ENCODE measurements at places on chromosomes 1 and 21.
A peak's percentile ranks its signal among the peaks of the same experiment; 100 is the strongest.

DNA sequence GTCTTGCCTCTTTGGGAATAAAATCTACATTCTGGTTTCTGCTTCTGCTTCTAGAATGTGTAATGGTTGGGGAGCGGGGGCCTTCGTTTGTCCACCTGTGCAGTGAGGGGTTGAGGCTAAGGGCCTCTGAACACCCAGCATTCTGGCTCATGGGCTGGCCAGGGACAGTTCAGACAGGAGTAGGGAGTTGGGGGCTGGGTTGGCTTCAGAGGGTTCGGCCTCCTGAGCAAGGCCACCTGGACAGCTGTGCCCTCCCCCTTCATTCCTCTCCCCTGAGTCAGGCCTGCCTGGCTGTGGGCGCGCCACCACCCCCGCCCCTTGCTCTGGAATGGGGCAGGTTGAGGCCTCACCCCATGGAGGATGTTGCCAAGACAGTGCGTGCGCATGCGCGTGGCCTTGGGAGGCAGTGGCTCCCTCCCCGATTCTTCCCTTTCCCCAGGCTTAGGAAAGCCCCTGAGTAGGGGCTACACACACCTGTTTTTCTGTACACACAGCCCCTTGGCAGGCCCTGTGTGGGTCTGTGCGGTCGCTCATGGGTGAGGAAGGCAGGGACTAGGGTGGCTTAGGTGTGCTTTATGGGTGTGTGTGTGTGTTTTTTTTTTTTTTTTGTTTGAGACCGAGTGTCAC lies 57.0 kb downstream of the YARS1 start:
- peak; percentile 76 for DNase-seq

- DNase-seq, result no peak
Measured at GRCh38 chr1:67299296-67299695, 8.4 kb upstream of the IL12RB2 start.

DNA sequence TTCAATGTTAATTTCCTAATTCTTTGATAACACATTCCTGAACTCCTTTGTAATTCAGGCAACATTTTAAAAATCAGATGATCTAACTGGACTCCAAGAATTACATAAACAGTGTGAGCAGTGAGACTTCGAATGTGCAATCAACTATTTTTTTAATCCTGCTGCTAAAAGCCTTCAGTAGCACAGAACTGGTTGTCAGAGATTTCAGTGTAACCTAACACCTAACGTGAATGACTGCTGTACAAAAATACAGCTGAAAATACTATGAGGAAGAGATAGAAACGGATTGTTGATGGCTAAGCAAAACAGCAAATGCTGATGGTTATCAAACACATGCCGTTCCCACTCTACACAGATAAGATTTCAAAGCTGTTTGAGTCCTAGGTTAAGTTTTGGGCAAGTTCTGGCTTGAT lies 46.1 kb downstream of the APP start:
- DNase-seq, result no peak

- DNase-seq, result no peak
Measured at GRCh38 chr1:19475296-19475695, 10.0 kb downstream of the CAPZB start.

DNA sequence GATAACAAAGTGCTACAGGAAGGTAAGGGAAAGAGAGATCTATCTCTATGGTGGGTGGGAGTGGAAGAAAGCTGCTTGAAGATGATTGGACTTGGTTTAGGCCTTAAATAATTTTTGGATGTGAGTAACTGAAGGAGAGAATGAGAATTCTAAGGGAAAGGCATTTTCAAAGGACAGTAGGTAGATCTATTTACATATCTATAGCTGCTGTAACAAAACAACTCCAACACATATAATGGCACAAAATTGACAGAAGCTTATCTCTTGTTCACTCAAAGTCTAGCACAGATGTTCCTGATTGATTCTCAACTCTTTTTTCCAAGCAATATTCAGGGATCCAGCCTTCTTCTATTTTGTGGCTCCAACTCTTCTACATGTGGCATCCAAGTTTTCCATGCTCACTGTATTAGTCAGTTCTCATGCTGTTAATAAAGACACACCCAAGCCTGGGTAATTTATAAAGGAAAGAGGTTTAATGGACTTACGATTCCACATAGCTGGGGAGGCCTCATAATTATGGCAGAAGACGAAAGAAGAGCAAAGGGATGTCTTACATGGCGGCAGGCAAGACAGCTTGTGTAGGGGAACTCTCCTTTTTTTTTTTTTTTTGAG lies 3.1 kb upstream of the DDAH1 start:
- no peak for DNase-seq

DNA sequence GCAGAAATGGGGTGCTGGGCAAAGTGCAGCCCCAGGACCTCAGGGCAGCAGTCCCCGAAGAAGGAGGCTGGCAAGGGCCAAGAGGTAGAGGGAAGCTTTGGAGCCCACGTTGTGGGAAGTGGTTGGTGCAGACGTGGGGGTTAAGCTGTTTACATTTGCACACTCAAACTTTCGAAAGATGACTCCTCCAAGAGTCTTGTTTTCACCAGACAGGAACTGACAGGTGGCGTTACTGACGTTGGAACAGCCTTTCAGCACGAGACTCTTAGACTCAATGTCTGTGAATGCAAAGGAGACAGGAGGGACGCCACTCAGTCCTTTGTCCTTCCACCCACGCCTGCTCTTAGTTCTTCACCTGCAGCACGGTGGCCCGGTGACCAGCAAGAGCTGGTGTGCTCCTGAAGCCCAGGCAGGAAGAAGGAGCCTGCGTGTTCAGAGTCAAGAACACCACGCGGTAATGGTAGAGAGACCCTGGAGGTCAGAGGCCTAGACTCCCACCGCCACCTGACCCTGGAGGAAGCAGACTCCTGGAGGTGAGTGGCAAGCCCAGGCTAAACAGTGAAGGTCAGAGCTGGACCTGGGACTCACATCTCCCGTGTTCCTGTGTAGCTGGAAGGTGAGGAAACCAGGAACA lies 15.9 kb downstream of the LYPD8 start:
- DNase-seq, result no peak

GRCh38 chr21:38985568-38986378 lies 180.0 kb downstream of the ETS2 start:
- peak; percentile 85 for DNase-seq

DNA sequence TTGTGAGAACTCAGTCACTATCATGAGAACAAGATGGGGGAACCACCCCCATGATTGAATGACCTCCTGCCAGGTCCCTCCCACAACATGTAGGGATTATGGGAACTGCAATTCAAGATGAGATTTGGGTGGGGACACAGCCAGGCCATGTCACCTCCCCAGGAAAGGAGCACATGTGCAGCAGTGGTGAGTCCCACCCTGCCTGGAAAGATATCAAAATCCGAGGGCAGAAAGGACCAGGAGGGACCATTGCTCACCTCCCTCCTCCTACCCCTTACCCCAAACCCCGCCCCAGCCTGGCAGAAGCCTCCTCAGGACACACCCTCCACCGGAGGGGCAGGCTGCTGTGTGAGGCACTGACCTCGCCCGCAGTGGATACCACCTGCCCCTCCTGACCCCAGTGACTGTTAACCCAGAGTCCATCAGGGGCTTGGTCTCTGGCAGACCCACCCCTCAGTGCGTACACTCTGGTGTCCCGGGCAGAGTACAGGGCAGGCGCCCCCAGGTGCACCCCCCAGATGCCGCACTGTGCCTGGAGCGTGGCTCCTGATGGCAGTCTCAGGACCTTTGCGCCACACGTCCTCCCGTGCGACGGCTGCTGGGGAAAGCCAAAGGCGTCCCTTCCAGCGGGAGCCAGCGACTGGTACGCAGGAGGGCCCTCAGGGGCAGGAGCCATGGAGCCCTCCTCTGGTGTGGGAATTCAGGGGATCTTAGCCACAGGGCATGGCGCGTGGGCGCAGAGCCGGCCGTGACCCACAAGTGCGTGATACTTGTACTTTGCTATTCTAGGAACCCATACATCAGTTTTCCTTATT lies 20.9 kb downstream of the PDXK start:
- no peak for DNase-seq

DNA sequence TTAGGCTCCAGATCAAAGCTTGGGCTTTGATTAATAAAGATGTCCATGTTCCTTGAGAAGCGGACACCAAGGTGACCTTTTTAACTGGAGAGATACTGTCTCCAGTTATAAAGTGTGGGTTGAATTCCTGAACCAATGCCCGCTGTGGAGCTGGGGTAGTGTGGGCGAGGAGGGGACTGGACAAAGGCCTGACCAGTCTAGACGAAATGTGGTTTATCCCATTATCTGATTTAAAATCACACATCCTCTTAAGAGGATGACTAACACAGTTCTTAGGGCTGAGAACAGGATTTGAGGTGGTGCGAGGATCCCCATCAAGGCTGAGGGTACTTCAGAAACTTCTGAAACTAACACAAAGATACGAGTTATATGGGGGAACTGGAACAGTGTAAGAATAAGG lies 84.5 kb upstream of the GCLM start:
- no peak for DNase-seq

GRCh38 chr1:202585590-202585933 lies 124.7 kb downstream of the SYT2 start:
- no peak for DNase-seq

DNA sequence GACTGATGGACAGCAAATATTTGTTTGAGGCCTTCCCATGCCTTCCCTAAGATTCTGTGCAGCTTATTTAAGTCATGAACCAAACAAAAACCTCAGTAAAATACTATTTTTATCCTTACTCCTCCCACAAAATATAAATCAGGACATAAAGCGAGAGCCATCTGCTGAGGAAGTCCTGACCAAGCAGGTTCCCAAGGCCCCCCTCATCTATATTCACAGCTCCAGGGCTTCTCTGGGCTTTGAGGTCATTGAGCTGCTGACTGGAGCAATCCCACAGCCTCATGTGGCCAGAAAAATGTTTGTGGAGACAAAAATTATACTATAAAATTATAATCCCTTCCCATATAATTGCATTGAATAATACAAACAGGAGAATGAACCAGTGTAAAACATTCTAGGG lies 846.2 kb downstream of the ADGRL2 start:
- no peak for DNase-seq

DNA sequence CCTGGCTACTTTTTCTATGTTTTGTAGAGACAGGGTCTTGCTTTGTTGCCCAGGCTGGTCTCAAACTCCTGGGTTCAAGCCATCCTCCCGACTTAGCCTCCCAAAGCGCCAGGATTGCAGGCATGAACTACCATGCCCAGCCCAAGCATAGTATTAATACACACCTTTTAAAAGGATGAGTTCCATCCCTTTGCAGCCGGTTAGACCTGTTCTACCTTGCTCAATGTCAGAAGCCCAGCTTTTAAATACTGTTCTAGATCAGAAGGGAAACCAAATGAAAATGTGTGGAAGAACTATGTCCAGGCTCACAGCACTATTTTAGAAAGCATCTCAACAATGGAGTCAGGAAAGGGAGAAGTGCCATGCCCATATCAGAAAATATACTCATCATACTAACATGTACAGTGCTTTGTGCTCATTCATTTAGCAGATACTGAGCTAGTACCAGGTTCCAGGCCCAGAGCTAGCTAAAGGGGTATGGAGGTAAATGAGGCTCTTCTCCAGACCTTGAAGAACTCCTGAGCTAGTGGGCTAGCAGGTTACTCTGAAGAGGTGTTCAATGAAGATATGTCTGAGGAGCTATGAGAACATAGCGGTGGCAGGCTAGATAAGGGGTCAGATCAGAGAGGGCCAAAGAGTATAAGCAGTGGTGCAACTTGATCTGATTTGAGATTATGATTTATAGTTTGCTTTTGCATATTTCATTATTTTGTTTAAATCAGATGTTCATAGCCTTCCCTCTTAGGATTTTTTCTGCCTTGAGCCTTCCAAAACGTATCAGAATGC lies 78.2 kb downstream of the RNF220 start:
- no peak for DNase-seq

- DNase-seq, result no peak
Measured at GRCh38 chr1:88141499-88142074, 542.5 kb upstream of the PKN2 start.

DNA sequence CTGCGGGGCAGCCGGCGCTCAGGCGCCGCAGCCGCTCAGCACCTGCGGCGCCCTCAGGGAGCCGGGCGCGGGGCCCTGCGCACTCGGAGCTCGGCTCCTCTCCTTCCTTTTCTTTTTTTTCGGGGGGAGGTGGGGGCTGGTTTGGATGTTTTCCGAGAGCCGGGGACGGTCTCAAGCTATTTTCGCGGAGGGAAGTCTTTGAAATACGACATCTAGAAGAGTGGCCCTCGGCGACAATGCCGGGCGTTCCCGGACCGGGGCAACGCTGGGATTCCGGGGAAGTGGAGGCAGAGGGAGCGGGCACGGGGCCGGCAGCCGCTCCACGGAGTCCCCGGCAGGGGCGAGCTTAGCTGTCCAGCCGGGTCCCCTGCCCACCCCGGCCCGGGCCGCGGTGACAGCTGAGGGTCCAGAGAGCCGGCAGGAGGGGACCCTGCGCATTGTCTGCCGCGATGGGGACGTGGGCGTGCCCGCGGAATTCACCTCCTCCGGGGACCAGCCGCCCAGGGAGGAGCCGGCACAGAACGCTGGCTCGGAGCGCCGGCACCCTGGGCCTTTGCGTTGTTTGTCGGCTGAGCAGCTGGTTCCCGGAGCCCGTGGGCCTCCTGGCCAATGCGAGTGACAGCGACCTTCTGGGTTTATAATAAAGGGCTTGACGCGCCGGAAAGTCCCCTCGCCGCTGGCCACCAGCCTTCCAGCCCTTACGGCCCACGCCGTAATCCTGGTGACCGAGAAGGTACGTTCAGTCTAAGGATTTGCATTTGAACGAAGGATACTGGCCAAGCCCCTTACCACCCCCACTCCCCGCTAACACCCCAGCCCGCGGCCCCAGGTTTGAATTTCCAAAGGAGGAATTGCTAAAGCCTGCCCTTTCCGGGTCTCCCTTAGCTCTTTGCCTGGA lies 582 bp downstream of the SLC37A1 start:
- DNase-seq, result peak; percentile 57

- DNase-seq, result no peak
Measured at GRCh38 chr1:112196731-112197130, 199.3 kb upstream of the CTTNBP2NL start.

- DNase-seq, result no peak
Measured at GRCh38 chr1:160416369-160416768, 16.0 kb downstream of the VANGL2 start.

DNA sequence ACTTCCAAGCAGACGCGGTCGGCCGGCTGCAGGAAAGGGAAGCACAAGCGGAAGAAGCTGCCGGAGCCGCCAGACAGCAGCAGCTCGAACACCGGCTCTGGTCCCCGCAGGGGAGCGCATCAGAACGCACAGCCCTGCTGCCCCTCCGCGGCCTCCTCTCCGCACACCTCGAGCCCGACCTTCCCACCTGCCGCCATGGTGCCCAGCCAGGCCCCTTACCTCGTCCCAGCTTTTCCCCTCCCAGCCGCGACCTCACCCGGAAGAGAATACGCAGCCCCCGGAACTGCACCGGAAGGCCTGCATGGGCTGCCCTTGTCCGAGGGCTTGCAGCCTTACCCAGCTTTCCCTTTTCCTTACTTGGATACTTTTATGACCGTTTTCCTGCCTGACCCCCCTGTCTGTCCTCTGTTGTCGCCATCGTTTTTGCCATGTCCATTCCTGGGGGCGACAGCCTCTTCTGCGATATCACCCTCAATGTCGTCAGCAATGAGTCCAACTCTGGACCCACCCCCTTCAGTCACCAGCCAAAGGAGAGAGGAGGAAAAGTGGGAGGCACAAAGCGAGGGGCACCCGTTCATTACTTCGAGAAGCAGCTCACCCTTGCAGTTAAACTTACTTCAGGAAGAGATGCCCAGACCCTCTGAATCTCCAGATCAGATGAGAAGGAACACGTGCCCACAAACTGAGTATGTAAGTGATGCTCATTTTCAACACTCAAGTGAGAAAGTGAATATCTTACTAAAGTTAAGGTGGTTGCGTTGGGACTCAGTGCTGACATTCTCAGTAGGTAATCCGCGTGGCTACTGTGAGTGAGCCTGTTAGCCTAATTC lies 25.5 kb downstream of the UTS2 start:
- DNase-seq, result peak; percentile 52

Data from right cardiac atrium (tissue), 5 donors.